Hematopoietic multipotent progenitor cell treated with erythropoietin and hydrocortisone succinate and interleukin-3 and kit ligand, for 6 days (in vitro differentiated cells): ENCODE measurements at places on chromosomes 2 and 18.

DNA sequence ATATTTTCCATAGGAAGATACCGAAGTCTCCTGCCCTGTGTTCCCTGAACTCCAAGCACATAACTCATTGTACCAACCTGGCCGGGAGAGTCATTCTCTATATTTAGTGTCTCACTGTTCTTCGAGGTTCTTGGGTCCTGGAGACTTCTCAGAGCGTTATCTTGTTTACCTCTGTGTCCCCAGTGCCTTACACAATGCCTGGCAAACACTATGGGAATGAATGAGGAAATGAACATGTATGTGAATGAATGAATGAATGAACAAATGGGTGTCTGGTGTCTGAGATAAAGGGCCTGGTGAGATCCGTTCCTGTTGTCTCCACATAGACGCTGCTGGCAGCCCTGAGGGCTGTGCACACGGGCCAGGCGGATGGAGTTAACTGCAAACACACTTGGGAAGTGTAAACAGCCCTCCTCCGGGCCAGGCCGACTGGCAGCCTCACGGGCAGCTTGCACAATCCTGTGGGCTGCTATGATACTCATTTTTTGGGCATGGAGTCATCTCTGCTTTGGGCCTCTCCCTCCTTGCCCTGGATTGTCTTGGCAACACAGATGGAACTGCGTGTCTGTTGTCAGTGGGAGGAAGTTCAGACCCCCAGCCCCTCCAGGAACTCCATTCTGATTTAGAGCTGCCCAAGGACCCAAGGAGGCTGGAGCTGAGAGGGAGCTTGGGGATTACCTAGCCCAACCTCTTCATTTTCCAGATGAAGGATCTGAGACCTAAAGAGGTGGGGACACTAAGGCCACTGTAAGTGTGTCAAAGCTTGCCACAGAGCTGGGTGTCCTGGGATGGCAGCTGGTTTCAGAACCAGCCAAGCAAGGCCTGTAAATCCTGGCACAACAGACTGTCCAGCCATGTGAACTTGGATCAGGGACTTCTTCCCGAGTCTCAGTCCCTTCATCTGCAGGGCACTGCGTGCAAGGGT, 124.4 kb downstream of the INHBB start:
- no peak for DNase-seq

DNA sequence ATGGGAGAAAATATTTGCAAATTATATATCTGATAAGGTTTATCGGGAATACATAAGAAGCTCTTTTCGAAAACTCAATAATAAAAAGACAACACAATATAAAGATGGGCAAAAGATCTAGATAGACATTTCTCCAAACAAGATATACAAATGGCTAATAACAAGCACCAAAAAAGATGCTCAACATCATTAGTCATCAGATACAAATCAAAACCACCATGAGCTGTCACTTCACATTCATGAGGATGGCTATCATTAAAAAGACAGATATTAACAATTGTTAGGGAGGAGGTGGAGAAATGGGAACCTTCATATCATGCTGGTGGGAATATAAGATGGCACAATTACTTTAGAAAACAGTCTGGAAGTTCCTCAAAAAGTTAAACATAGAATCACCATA, 48.1 kb downstream of the HS1BP3 start:
- no peak for DNase-seq

DNA sequence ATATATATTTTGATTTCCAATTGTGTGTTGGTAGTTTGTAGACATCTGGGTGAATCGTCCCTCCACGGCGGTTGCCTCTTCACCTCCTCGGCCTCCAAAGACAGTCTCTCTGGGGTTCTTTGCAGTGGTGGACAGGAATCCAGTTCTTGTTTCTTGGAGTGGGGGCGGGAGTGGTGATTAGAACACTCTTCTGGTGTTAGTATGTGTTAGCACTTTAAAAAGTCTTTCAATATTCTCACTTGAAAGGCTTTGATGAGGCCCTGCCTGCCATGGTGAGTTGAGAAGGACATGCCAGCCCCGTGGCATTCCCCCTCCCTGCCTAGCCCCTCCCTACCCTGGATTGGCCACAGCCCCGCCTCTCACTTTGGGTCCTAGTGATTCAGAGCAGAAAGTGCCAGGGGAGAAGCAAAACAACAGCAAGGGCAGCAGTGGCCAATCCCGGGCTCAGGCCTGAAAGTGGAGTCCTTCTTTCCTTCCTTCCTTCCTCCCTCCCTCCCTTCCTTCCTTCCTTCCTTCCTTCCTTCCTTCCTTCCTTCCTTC, 316.8 kb upstream of the HS6ST1 start:
- DNase-seq: no peak

DNA sequence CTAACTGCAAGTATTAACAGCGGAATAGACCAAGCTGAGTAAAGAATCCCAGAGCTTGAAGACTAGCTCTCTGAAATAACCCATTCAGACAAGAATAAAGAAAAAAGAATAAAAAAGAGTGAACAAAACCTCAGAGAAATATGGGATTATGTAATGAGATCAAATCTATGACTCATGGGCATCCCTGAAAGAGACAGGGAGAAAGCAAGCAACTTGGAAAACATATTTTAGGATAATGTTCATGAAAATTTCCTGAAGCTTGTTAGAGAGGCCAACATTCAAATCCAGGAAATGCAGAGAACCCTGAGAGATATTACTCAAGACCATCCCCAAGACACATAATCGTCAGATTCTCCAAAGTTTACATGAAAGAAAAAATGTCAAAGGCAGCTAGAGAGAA, 17.3 kb downstream of the PFN4 start:
- DNase-seq: no peak

DNA sequence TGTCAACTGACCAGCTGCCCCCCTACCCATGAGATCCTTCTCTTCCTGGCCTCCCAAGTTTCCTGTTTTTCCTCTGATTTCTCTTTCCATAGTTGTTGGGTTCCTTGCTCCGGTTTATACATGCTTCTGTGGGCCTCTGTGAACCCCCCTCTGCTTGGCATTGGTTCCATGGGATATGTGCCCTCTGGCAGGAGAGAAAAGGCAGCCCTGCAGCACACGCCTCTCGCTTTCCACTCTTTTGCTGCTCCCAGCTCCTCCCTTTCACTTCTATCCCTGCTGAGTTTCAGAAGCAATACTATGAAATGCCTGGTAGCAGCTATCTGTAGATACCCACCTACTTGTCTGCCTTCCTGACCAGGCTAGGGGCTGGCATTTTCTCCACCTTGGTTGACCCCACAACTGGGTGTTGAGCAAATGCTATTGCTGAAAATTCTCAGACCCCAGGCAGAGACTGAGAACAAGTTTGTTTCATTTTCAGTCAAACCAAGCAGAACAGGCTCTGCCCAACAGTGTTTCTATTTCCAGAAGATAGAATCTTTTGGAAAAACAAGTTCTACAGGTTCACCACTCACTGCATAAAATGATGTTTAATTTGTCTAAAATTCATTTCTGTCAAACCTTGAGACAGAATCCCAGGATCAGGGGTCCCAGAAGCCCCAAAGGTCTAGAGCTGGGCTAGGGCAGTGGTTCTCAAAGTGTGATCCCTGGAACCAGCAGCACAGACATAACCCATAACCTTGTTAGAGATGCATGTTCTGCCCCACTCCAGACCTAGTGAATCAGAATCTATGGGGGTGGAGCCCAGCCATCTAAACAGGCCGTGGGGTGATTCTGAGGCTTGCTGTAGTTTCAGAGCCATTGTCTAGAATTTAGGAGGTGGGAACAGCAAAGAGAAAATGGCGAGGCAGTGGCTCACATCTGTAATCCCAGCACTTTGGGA, 13.4 kb downstream of the CAPG start:
- no peak for DNase-seq

DNA sequence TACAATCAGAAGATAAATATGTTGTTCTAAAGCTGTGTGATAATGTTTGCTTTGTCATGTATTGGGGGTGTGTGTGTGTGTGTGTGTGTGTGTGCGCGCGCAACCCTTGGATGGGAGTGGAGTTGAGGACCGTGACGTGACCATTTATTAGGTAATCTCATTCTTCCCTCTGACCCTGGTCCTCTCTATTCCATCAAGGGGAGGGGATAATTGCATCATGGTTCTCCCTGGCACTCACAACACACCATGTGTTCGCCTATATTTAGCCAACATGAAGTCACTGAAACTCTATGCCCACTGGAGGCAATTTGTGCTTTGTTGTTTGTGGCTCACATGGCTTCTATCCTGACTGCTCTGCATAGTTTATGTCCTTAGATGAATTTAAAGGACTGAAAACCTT, 79.8 kb upstream of the LRPPRC start:
- DNase-seq: no peak

DNA sequence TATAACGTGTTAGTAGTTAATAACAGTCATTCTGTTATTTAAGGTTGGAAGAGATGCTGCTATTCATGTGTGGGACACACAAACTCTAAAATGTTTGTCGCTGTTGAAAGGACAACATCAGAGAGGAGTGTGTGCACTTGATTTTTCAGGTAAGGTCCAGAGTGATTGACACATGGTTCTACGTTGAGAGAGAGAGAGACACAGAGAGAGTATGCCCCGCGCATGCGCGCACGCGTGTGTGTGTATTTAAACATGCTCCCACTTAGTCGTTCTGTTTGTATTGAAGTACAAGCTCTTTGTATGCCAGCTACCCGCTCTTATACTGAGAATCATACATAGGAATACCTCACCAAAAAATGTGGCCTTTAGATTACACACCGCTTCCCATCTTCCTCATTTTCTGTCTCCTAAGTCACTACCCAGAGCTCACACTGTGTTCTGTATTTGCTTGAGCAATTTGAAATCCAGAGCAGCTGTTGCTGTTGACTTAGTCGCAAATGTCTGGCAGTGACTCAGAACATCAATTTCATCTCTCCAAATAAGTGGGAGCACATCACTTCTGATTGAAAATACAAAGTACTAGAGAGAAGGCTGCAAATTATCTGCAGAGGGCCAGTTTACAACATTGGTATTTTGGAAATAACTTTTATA, 148.1 kb downstream of the EML6 start:
- no peak for DNase-seq

GRCh38 chr18:58005885-58006523, 38.0 kb upstream of the NEDD4L start:
- DNase-seq: no peak

DNA sequence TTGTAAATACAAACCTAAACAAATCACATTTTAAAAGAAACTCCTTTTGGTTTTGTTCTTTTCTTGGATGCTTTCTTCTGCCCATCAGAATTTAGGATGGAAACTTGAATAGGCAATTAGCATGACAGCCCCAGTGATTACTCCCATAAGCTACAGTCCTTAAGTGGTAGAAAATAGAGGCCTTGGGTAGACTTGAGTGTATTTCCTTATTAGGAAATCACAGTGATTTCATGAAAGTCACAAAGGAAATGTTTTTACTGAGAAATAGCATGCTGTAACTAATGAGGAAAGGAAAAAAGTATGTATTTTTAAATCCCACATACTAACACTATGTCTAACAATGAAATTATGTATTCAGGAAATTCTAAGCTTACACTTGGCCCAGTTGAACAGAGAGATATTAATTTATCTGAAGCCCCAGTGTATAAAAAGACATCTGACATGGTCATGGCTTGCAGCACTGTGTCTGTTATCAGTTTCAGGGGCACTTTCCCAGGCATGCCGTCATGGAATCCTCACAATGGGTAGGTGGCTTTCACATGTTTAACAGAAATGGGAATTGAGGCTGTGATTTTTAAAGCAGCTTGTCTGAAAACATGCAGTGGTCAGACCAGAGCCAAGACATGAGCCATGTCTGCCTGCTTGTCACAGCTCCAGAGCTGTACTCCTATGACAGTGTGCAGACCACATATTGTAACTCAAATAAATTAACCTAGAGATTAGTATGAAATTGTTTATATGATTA, 79.7 kb upstream of the TRIB2 start:
- no peak for DNase-seq

DNA sequence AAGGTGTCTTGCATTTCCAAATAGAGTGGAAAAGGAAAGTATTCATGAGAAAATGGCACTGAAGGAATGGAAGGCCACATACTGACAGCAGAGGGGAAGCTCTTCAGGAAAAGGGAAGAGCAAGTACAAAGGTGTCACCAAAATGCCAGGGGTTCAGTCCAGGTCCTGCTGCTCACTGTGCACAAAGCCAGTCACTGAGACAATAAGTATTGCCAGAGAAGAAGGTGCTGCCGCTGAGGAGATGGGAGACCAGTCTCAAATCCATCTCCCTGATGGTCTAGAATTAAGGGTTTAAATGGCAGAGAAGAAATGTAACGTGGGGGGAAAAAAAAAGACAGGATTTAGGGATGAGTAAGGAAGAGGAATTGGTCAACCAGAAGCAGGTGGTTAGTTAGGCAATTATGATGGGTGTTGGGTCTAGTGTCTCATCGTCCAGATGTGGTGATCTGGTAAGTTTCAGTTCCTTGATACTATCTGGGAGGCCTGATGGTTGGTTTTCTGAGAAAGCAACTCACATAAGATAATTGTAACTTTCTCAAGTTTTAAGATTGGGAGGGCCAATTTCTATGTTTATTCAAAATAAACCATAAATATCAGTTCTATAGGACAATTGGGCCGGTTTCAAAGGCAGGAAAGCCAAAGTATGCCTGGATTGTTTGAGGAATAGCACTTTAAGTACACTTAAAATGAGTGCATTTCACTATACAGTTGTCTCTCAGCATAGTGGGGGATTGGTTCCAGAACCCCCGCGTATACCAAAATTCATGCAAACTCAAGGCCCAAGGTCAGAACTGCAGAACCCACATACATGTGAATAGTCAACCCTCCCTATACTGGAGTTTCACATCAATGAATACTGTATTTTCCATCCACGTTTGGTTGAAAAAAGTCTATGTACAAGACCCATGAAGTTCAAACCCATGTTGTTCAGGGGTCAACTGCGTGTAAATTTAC, 109.1 kb upstream of the DNAJC10 start:
- no peak for DNase-seq

- DNase-seq: no peak
These were observed 390.4 kb downstream of the SOX11 start for GRCh38 chr2:6082625-6083018.

DNA sequence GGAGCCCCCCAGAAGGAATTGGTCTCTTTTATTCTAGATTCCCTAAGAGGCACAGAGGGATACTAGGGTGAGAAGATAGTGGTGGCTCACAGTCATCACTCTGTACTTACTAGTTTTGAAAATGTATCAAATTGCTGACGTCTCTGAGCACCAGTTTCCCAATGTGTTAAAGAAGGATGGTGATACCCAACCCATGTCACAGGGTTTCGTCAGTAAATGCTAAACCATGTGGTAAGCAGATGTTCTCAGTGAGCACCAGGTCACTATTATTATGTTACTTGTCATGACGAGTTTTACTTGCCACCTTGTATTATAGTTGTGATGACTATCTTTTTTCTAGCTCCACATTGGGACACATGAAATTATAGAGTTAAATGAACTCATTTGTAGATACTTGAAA, 54.7 kb downstream of the NEDD4L start:
- DNase-seq: no peak

DNA sequence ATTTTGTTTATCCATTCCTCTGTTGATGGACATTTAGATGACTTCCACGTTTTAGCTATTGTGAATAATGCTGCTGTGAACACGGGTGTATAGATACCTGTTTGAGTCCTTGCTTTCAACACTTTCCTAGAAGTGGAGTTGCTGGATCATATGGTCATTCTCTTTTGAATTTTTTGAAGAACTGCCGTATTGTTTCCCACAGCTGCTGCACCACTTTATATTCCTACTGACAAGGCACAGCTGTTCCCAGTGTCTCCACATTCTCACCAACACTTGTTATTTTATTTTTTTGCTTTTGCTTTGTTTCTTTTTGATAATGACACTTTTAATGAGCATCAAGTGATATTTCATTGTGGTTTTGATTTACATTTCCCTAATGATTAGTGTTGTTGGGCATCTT, 41.4 kb upstream of the KCNJ13 start:
- DNase-seq: no peak
